Aorta (tissue), 5 donors: ENCODE measurements at places on chromosomes 4 and X.

GRCh38 chr4:105149771-105150170 lies 3.1 kb downstream of the TET2 start:
- H3K27me3 ChIP-seq = no peaks in the 10 kb centered on the region
- no peaks in the 10 kb centered on the region for H3K36me3 ChIP-seq
- H3K4me3 ChIP-seq = no peak overlapping the region
- H3K4me1 ChIP-seq = no peaks in the 10 kb centered on the region
- H3K27ac ChIP-seq = no peak overlapping the region

GRCh38 chrX:137172317-137172948 lies 138.6 kb upstream of the GPR101 start:
- H3K4me3 ChIP-seq = no peak overlapping the region
- no peak for DNase-seq
- no peaks in the 10 kb centered on the region for H3K36me3 ChIP-seq
- H3K4me1 ChIP-seq = no peaks in the 10 kb centered on the region

GRCh38 chr4:94534401-94535312 lies 82.9 kb downstream of the PDLIM5 start:
- H3K36me3 ChIP-seq = no peaks in the 10 kb centered on the region
- H3K4me1 ChIP-seq = peaks cover 17% of the 10 kb centered on the region
- no peaks in the 10 kb centered on the region for H3K27me3 ChIP-seq

DNA sequence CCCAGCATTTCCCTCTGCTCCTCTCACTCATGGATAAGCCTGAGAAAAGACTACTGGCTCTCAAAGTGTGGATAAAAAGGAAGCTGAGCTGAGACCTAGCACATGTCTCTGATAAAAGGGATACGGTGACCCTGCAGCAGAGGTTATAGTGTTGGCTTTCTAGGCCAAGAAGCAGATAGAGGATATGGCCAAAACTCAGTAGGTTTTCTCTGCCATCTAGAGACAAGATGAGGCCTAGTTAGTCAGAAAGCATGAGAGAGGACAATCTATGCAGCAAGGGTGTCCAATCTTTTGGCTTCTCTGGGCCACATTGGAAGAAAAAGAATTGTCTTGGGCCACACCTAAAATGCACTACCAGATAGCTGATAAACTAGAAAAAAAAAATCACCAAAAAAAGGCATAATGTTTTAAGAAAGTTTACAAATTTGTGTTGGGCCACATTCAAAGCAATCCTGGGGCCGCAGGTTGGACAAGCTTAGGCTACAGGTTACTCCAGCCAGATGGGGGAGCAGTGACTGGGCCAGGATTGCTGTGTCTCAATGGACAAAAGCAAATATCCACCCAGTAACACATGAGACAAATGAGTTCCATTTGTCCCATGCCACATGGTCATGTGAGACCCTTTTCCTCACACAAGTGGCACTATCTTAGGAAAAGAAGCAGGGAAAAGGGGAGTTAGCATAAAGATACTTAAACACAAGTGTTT lies 411.4 kb downstream of the INPP4B start:
- no peak for DNase-seq
- H3K4me3 ChIP-seq = no peak overlapping the region
- no peaks in the 10 kb centered on the region for H3K36me3 ChIP-seq
- no peaks in the 10 kb centered on the region for H3K4me1 ChIP-seq

GRCh38 chr4:55921093-55921492 lies 27.7 kb upstream of the CEP135 start:
- H3K27me3 ChIP-seq = no peaks in the 10 kb centered on the region
- no peaks in the 10 kb centered on the region for H3K36me3 ChIP-seq
- H3K27ac ChIP-seq = no peak overlapping the region

DNA sequence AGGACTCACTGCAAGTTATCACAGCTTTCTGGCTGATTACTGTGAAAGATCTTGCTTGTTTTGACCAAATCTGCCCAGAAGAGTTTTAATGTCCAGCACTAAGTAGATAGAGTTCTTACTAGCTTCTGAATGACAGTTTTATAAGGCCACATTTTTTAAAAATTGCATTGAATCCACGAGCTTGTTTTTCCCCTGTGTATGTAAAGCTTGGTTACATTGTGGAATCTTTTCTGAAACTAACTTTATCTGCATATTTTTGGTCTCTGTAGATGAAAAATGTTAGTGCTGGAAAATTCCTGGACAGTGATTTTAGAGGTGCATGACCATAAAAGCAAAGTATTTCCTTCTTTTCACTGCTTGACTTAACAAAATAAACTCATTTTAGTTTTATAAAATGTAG lies 650.3 kb upstream of the FAM241A start:
- no peak overlapping the region for H3K4me3 ChIP-seq
- no peaks in the 10 kb centered on the region for H3K4me1 ChIP-seq
- DNase-seq = no peak
- no peak overlapping the region for H3K27ac ChIP-seq
- H3K36me3 ChIP-seq = no peaks in the 10 kb centered on the region

DNA sequence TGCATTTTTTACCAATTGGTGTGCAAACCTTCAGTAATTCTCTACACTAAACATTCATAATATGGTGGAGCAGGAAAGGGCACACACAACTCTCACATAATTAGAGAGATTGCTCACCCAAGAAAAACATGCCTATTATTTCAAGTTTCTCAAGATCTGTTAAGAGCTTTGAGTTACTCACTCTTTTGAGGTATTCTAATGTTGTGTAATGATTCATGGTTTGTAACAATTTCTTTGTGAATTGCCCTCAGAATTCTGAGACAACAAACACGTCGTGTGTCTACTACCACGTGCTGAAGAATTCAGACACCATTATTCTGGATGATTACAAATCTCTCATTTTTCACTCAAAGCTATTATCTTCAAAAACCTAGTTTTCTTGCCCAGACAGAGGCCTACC lies 82.8 kb downstream of the PDGFC start:
- no peak overlapping the region for H3K4me3 ChIP-seq

DNA sequence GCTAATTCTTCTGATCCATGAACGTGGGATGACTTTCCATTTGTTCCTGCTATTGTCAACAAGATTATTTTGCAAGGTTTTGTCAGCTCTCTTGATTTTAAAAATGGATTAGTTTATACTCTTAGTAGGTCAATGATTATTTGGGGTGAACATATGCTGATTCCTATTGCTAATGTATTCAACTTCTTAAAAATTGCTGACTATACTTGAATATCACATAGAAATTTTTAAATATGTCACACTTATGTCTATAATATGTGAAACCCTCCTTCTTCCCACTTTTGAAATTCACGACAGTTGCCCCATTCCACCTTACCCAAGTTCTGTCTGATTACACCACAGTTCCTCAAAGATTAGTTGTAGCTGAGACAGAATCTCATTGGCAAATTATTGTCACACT lies 465.7 kb upstream of the TENM3 start:
- H3K27ac ChIP-seq = no peak overlapping the region
- H3K27me3 ChIP-seq = no peaks in the 10 kb centered on the region

- no peak for DNase-seq
- no peaks in the 10 kb centered on the region for H3K4me1 ChIP-seq
- no peaks in the 10 kb centered on the region for H3K27me3 ChIP-seq
- peak overlapping the region; percentile 44 for H3K27ac ChIP-seq
Measured at GRCh38 chr4:38213083-38213805, 253.0 kb downstream of the PTTG2 start.

- DNase-seq = no peak
- no peaks in the 10 kb centered on the region for H3K36me3 ChIP-seq
- no peaks in the 10 kb centered on the region for H3K4me1 ChIP-seq
- H3K4me3 ChIP-seq = peak overlapping the region; percentile 76
- no peak overlapping the region for H3K27ac ChIP-seq
Measured at GRCh38 chr4:70722199-70722791, 531 bp downstream of the RUFY3 start.

GRCh38 chr4:168743601-168744000 lies 246.7 kb downstream of the PALLD start:
- H3K27me3 ChIP-seq = no peaks in the 10 kb centered on the region
- no peak for DNase-seq

- no peak overlapping the region for H3K27ac ChIP-seq
- no peak for DNase-seq
- H3K4me3 ChIP-seq = no peak overlapping the region
- no peaks in the 10 kb centered on the region for H3K36me3 ChIP-seq
- H3K27me3 ChIP-seq = no peaks in the 10 kb centered on the region
Measured at GRCh38 chr4:80171251-80171650, 26.1 kb upstream of the PRDM8 start.

- H3K4me3 ChIP-seq = no peak overlapping the region
- no peak for DNase-seq
- H3K27ac ChIP-seq = no peak overlapping the region
- no peaks in the 10 kb centered on the region for H3K36me3 ChIP-seq
- no peaks in the 10 kb centered on the region for H3K27me3 ChIP-seq
- H3K4me1 ChIP-seq = no peaks in the 10 kb centered on the region
Measured at GRCh38 chrX:105610411-105610810, 211.9 kb upstream of the NRK start.

- no peaks in the 10 kb centered on the region for H3K4me1 ChIP-seq
- peak; percentile 78 for DNase-seq
- H3K27me3 ChIP-seq = no peaks in the 10 kb centered on the region
Measured at GRCh38 chrX:19887911-19888879, 795 bp upstream of the SH3KBP1 start.

GRCh38 chr4:155569960-155570515 lies 96.6 kb upstream of the GUCY1A1 start:
- no peaks in the 10 kb centered on the region for H3K27me3 ChIP-seq
- H3K4me1 ChIP-seq = no peaks in the 10 kb centered on the region
- DNase-seq = no peak

DNA sequence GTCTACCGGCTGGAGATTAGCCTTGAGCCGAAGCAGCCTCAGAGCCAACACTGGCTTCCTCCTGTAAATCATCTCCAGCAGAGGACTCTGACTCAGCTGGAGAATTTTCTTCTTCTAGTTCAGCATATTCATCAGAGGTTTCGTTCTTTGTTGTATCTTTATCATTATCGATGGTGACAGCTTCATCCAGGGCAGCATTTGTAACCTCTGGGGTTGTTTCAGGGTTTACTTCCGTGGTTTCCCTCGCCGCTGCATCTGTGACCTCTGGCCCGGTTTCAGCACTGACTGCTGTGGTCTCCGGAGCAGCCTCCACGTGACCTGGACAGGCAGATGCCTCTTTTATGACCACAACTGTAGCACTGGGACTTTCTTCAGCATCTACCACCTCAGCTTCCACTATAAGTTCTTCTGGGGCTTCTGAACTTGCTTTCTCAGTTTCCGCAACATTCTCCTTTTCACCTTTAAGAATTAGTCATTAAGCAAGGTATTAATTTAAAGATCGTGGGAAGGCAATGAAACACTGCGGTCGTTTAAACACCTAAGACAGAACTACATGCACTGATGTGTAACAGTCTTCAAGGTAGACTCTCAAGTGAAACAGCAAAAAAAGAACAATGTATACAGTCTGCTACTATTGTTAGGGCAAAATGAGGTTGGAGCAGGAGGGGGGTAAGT lies 13.3 kb downstream of the MGARP start:
- DNase-seq = peak; percentile 83
- H3K4me3 ChIP-seq = peak overlapping the region; percentile 6
- H3K27me3 ChIP-seq = no peaks in the 10 kb centered on the region
- no peaks in the 10 kb centered on the region for H3K4me1 ChIP-seq

DNA sequence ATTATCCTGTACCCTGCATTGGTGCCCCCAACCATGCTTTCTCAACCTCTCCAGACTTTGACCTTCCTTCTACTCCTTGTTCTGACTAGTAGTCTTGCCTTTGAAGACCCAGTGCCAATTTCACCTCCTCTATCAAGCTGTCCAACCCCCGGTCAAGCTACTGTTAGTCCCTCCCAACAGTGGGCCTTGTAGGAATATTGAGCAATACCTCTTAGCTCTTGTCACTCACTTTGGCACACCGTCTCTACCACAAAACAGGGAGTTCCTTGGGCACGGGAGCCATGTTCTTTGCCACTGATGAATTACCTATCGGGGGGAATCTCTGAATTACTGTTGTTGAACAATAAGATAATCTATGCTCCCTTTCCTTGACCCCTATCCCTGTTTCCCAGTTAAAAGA lies 25.2 kb downstream of the LAS1L start:
- no peaks in the 10 kb centered on the region for H3K4me1 ChIP-seq
- no peaks in the 10 kb centered on the region for H3K27me3 ChIP-seq
- DNase-seq = no peak
- H3K27ac ChIP-seq = no peak overlapping the region
- no peak overlapping the region for H3K4me3 ChIP-seq

GRCh38 chr4:132328761-132329160 lies 820.3 kb upstream of the PCDH10 start:
- no peaks in the 10 kb centered on the region for H3K4me1 ChIP-seq
- no peak overlapping the region for H3K4me3 ChIP-seq
- no peak overlapping the region for H3K27ac ChIP-seq
- H3K27me3 ChIP-seq = no peaks in the 10 kb centered on the region

DNA sequence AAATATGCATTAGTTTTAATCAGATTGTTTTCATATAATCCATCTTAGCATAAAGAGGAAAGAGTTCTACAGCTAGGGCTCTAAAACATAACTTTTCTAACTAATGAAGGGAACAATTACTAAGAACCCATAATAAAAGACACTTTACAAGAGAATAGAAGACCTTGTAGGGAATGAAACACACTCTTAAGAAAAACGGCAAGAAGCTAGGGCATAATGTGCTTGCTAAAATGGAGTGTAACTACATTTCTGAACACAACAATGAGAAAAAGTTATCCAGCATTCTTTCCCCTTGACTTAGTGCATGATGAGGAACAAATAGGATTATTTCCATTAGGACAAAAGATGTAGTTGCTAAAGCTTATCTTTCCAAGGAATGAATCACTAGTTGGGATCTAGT lies 54.6 kb downstream of the ARHGAP6 start:
- DNase-seq = no peak
- no peaks in the 10 kb centered on the region for H3K27me3 ChIP-seq
- no peaks in the 10 kb centered on the region for H3K36me3 ChIP-seq
- H3K4me1 ChIP-seq = no peaks in the 10 kb centered on the region

DNA sequence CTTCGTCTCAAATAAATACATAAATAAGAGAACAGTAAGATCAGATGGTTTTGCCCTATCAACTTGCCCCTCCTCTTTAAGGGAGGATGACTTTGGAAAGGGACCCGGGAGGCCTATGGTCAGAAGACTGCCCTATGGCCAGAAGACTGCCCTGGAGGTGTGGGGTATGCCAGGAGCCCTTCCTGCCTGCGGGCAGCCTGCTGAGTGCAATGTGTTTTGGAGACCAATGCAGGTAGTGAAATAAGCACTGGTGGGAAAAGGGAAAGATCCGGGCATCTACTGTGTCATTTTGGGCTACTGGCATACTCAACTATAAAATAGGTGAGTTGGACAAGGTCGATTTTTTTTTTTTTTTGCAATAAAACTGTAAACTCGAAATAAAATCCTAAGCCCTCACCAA lies 129.8 kb upstream of the SLC34A2 start:
- no peak overlapping the region for H3K4me3 ChIP-seq
- H3K4me1 ChIP-seq = no peaks in the 10 kb centered on the region
- no peaks in the 10 kb centered on the region for H3K36me3 ChIP-seq
- DNase-seq = no peak

- H3K4me3 ChIP-seq = no peak within 1 kb of the TSS
- no peak within 1 kb of the TSS for H3K27ac ChIP-seq
- DNase-seq = no peak
Measured at GRCh38 chrX:25015486-25016360, at the start of gene ARX. TSS of gene ARX (minus strand) at chrX:25015965. CDS start at chrX:25015737, 228 bp downstream.

- H3K36me3 ChIP-seq = no peaks in the 10 kb centered on the region
- no peaks in the 10 kb centered on the region for H3K27me3 ChIP-seq
- no peak overlapping the region for H3K27ac ChIP-seq
- H3K4me1 ChIP-seq = no peaks in the 10 kb centered on the region
Measured at GRCh38 chr4:189021831-189022230, 882.6 kb downstream of the TRIML1 start.

GRCh38 chrX:23012636-23013035 lies 12.9 kb downstream of the DDX53 start:
- H3K36me3 ChIP-seq = no peaks in the 10 kb centered on the region
- DNase-seq = no peak
- H3K4me1 ChIP-seq = no peaks in the 10 kb centered on the region
